Activated gamma-delta T cell treated with anti-CD3 and anti-CD28 coated beads, Interleukin-2, amount 50 U/mL, for 16 hours (primary cell): ENCODE measurements at places on chromosomes 3 and 15.

- no peak for DNase-seq
Measured at GRCh38 chr3:96657710-96658109, 156.7 kb upstream of the EPHA6 start.

DNA sequence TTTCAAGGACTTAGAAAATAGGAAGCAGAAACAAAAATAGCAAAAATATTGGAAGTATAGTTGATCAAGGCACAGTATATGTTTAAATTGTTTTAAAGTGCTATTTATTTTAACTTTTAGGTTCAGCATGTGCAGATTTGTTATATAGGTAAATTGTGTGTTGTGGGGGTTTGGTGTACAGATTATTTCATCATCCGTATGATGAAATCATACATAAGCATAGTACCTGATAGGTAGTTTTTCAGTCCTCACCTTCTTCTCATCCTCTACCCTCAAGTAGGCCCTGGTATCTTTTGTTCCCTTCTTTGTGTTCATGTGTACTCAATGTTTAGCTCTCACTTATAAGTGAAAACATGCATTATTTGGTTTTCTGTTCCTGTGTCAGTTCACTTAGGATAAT lies 50.9 kb downstream of the KLHL6 start:
- DNase-seq: no peak

- DNase-seq: no peak
Measured at GRCh38 chr3:3817865-3818264, 18.6 kb downstream of the LRRN1 start.

DNA sequence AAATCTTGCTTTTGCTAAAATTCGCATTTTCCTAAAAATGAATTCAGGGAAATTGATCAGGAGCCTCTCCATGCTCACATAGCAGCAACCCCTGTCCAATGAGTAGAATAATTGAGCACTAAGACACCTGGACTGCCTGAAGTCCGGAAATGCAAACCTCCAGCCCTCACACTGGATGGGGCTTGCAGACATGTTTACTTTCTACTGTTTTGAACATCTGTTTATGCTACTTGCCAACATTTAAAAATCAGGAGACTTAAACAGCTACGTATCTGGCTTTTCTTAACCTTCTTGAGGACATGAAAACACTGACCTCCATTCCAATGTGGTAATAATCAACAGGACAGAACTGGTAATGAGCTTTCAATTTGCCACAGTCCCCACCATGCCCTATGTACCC lies 184.4 kb downstream of the SHOX2 start:
- no peak for DNase-seq

DNA sequence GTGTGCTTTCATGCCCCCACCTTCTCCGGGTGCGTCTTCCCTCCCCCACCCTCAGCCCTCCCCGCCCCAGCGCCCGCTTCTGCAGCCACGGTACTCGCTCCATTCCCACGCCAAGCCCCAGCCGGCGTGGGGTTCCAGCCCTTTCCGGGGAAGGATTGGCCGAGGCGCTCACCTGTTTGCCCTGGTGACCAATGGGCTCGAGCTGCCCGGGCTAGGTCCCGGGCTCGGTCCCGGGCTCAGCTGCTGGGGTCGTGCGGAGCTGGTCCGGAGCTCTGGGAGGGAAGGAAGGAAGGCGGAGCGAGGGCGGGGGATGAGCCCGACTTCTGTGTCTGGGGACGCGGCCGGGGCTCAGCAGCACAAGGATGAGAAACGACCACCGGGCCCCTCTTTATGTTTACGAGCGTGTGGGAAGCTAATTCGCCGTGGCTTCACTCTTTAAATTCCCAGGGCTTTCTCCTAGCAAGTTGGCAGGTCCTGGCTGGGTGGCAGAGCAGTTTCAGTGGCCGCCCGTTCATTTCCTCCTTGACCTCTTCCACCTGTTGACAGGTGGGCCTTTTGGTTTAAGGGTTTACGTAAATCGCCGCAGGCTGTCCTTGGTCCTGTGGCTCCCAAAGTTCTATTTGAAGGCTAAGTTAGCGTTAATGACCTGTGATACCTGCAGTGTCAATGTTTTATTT lies at the start of gene IGSF10:
Gene IGSF10 (minus strand): TSS at position 288 of the 677 bp plus-strand sequence. CDS start 2,352 bp downstream, outside the sequence.
- DNase-seq: no peak

GRCh38 chr3:128152419-128153155 lies 694 bp upstream of the EEFSEC start:
- no peak for DNase-seq

GRCh38 chr3:189325454-189325853 lies 153.7 kb downstream of the TPRG1 start:
- no peak for DNase-seq

DNA sequence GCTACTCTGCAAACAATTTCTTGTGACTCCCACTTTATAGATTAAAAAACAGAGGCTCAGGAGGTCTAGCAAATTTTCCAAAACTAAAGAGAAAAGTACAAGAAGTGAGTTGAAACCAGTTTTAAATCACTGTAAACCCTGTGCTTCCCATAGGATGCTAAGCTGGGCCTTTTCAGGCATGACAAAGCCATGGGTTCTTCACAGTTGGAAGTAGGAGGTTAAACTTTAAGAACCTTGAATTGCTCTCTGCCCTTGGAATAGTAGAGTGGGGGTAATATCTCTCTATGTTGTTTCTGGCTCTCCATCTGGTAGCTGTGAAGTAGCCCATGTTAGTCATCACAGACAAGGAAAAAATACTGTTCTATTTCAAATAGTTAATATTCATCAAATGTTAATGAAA lies 193.6 kb upstream of the SATB1 start:
- no peak for DNase-seq

GRCh38 chr3:169863458-169863899 lies 6.3 kb downstream of the LRRC31 start:
- peak; percentile 27 for DNase-seq

- no peak for DNase-seq
Measured at GRCh38 chr15:69758291-69758771, 305.7 kb downstream of the RPLP1 start.

DNA sequence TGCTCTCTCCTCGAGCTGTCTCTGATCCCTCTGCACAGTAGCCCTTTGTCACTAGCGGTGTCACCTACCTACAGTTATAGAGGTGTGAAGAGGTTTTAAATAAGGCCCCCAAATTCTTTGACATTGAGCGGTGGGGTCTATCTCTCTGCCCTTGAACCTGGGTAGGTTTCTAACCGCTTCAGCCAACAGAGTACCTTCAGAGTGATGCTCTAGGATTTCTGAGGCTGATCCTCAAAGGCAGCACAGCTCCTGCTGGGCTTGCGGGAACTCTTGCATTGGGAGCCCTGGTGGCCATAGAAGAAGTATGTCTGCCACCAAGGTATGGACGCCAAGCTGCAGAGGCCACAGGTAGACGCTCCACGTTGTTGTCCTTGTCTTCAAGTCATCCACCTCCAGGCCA lies 35.7 kb downstream of the ADAMTS17 start:
- DNase-seq: no peak

GRCh38 chr3:149430216-149430615 lies 44.3 kb upstream of the TM4SF4 start:
- no peak for DNase-seq

DNA sequence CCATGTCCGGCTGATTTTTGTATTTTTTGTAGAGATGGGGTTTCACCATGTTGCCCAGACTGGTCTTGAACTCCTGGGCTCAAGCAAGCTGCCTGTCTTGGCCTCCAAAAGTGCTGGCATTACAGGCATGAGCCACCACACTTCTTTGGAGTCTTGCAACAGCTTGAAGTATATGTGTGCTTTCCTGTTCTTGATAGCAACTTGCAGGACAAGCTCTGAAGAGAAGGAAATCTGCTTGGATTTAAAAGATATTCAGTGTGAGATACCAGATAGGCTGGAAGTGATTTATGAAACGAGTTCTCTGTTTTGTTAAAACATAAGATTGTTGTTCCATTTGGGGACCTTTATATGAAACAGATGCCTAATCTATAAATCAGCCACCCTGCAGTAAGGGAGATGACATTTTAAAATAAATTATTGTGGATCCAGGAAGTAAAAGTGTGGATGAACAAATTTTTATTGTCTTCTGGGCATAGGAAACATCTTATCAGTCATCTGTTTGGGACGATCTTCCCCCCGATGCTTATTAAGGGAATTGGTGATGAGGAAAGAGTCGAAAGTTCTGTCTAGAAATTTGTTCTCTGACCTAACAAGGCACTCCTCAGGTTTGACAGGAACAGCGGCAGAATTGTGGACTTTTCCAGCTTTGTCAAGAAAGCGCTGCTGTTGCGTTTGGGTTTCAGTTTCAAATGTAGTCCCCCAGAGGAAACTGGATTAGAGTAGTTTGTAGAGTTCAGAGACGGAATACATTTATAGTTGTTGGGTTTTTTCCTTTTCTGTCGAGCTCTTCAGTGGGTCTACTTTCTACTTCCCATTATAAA lies 53.7 kb upstream of the MAGI1 start:
- DNase-seq: no peak

DNA sequence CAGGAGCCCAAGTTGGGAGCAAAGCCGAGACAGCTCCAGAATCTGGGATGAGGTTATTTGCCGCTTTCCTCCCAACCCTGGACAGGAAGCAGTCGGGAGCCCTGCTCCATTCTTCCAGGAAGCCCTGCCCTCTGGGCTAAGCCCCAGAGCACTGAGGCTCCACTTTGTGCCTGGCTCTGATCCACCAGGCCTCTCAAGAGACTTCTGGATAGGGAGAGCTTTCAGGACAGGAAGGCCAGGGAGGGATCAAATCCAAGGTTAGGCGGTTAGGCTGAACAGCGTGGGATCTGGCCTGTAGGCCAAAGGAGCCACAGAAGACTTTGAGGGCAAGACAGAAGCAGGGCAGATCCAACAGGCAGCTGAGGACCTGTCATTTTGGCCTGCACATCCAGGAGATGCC lies 835 bp downstream of the STOML1 start:
- no peak for DNase-seq
